ENCODE measurements at places on chromosomes 11 and 22.

GRCh38 chr11:122441666-122442035, 213.9 kb upstream of the UBASH3B start:
- DNase-seq = no peak

DNA sequence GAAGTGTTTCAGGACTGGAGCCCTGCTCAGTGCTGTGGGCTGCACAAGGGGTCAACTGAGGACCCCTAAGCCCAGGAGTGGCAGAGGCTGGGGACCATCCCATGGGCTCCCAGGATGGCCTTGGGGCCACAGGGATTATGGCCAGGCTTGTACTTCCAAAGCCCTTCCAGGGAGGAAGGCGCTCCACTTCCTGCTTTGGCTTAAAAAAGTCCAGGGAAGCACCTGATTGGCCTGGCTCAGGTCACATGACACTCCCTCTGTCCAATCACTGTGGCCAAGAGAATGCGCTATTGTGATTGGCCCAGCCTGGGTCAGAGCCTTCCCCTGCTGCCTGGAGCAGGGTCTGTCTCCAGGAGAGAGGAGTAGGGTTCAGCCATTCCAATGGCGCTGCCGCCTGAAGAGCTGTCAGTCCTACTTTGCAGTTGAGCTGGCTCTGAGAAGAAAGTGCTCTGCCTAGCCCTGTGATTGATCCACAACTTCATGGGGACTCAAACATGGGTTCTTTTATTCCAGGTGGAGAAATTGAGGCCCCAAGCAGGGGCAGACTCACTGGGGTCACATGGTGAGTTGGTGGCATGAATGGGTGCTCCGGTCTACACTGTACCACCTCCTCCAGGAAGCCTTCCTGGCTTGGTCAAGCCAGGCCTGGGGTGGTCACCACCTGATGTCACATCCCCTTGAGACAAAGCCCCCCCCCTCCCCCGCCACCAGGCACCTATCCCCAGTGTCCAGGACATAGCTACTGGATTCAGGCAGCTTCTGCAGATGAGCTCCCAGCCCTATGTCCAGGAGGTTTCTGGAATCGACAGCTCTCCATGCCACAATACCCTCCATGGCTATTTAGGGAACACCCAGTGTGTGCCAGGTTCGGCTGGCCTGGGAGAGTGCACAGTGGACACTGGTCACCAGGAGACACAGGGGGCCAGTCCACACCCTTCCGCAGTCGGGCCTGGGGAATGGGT, 48.2 kb downstream of the RTN4R start:
- no peak for DNase-seq

DNA sequence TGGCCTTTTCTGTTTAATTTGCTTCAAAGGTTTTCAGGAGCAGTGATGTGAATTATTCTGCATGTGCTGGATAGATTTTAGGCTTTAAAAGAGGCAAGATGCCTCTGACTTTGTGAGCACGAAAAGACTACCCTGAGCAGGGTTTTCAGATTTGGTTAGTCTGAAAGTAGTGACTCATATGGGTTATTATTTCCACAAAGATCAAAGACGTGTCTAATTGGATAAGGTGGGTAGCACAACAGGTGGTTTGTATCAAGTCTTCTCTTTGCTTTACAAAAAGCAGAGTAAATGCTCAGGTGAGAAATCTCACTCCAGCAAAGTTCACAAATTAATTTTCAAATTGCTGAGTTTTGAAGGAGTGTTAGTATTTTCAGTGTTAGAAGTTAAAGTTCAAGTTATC, 37.6 kb upstream of the DBX1 start:
- DNase-seq = no peak

- no peak for DNase-seq
Measured at GRCh38 chr11:68686486-68686885, 2.1 kb downstream of the GAL start.

DNA sequence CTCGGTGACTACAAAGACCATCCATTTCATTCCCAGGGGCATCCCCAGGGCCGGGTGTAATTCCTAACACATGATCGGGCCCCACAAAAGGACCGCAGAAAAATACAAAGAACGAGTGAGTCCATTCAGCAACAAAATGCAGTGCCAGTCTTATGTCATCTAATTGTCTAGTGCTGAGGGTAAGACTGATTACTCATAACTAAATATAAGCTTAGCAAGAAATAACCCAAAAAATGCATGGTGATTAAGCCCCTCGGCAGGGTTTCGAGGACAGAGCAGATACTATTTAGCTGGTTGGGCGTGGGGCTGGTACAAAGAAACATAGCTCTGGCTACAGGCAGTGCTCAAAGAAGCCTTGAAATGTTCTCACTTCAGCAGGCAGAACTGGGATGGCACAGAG, 1078.9 kb downstream of the OPCML start:
- DNase-seq = no peak

- DNase-seq = no peak
Measured at GRCh38 chr11:2428322-2428795, 16.0 kb downstream of the TRPM5 start.

GRCh38 chr11:67483831-67484665, 1.2 kb downstream of the AIP start:
- DNase-seq = no peak

- DNase-seq = no peak
Measured at GRCh38 chr11:70844387-70844786, 408.0 kb downstream of the SHANK2 start.

GRCh38 chr22:37126383-37126782, 16.9 kb upstream of the TMPRSS6 start:
- no peak for DNase-seq

DNA sequence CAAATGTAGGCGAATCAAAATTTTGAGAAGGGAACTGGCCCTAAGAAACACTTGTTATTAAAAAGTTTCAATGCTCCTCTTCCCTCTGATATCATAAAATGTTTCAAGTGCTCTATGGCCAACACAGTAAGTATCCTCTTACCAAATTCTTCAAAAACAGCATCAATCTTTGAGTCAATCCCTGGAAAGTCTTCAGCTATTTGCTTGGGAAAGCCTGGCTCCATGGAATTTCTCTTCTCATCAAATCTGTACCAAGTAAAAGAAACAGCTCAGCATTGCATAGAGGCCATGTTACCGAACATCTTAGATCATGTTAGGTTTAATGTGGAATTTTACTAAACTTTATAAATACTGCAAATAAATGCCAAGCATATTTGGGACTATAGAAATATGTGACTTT, 6.3 kb downstream of the MMP3 start:
- DNase-seq = no peak

- no peak for DNase-seq
Measured at GRCh38 chr11:76859708-76860227, 950 bp upstream of the ACER3 start.

- no peak for DNase-seq
Measured at GRCh38 chr11:90468923-90469322, 246.1 kb upstream of the CHORDC1 start.

DNA sequence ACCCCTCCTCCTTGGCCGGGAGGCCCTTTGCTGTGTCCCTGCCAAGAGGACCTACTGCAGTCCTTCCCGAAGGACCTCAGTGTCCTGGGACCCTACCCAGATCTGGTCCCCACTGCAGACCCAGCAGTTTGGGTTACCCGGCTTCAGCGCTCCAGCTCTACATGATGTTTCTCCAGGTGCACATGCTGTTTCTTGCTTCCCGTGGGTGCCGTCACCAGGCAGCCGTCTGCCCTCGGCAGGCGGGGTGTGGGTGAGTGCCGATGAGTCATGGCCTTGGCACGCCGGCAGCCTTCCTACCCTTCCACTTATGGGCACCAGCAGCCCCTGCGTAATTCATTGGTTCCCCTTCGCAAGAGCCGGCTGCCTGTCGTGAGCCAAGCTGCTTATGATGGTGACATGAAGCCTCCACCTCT, 101.8 kb downstream of the BCR start:
- peak; percentile 13 for DNase-seq

DNA sequence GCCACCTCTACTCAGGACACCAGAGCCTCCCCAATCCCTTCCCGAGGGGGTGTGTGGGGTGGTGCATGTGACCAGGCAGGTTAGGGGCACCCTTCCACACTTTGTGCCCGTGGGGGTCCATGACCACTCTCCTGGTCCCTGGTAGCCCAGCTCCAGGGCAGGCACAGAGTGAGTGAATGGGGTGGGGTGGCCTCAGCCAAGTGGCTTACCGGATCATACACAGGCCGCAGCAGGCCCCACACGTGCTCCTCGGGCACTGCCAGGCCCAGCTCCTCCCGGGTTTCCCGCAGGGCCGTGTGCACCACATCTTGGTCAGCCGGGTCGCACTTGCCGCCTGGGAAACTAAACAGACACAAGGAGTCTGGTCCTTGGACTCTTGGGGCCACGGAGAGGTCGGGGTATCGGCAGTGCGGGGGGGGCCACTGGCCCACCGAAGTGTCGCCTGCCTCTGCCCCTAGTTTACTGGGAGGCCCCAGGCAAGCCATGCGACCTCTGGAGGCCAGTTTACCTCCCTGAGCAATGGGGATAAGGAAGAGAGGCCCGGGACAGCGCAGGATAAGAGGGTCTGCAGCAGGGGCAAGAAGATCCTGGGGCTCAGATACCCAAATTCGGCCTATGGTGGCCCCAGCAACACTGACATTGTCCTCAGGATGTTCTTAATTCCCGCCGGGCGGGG, 889 bp downstream of the NUDT8 start:
- DNase-seq = no peak

DNA sequence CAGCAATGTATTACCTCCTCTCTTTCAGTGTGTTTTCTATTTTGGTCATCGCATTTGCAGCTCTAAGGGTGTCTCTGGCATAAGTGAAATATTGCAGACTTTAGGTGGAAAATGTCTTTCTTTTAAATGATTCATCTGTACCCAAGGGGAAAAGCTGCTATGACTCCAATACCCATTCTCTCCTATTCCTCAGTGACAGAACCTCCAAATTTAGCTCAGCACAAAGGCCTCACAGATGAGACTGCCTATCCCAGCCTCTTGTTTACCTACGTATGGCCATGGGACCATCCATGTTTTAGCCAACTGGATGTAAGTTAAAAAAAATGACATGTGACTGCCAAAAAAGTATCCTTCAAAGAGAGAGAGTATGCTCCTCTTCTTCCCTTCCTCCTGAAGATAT, 7.9 kb downstream of the MTMR2 start:
- DNase-seq = no peak

DNA sequence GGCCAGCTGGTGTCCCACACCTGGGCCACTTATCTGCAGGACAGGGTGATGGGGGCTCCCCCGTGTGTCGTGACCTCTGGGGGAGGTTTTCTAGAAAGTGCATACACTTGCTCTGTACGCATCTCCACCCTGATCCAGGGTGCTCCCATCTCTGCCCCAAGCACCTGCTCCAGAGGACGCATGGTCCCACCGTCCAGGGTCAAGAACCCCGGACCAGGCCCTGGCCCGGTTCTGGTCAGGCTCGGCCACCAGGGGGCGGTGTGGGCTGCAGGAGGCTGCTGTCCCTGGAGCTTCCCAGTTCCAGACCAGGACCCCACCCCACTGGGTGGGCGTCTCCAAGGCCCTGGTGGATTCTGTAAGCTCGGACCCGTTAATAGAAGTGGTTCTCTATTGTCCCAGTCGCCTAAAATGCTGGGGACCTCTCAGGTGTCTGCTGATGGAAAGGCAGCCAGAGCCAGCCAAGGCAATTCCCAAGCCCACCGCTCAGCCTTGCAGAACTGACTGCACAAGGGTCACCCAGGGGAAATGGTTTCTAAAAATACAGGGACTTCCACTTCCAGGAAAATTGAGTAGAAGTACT, 34.7 kb upstream of the SEPTIN5 start:
- no peak for DNase-seq

DNA sequence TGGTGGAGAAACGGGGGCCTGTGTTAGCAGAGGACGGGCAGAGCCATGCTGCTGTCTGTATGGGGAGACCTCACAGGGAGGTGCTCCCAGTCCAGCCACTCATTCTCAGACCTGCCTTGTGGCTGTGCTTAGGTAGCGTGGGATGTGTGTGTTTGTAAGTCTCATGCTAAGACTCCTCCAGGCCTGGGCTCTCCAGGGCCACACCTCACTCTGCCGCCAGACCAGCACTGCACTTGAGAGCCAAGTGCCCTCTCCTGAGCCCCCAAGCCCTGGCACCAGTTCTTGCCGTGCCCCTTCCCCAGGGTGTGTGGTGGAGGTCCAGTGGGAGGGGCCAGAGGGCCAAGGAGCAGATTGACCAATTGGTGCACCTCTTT, 108.8 kb downstream of the BCR start:
- no peak for DNase-seq

- DNase-seq = no peak
Measured at GRCh38 chr11:58674609-58675008, 52.1 kb downstream of the CNTF start.

DNA sequence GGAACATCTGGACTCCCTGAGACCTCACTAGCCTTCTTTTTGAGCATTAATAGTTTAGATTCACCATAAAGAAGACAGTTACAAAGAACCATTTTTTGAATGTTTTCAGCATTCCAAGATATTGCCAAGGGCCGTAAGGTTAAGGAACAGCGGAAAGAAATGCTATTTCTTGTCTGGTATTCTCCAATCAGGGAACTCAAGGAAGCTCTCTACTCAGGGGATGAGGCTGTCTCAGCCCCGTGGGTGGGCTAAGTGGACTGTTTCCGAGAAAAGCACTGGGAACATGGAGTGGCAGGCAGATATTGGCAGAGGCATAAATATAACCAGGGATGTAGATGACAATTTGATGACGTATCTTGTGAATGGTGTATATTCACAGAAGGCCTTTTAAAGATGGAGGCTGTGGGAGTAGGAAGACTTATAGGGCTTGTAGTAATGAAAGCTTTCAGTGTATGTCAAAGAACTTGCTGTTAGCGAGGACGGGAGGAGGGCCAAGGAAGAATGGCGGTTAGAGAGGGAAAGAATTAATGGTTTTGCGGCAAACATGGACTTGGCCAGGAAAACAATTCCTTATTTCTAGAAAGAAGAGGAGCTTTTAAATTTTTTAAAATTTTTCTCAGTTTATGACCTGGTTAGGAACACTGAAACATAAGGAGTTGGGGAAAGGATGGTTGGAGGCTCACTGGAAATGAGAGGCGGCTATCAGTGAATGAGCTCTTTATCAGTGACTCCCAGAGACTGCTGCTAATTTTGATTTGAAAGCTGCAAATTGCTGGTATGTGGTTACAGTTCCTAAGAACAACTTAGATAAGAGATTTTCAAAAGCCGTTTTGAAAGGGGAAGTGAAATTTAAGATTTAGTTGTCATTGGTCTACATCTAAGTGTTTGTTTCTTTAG, 64.6 kb downstream of the ST3GAL4 start:
- DNase-seq = no peak

GRCh38 chr22:49871482-49871881, 17.8 kb downstream of the ZBED4 start:
- DNase-seq = no peak

- peak; percentile 38 for DNase-seq
Measured at GRCh38 chr11:17384002-17384511, 4.4 kb downstream of the KCNJ11 start.

- no peak for DNase-seq
Measured at GRCh38 chr11:111589886-111590499, 12.3 kb upstream of the SIK2 start.

- DNase-seq = no peak
Measured at GRCh38 chr11:12354750-12355545, 22.4 kb upstream of the PARVA start.
